ENCODE measurements at places on chromosomes 2 and 18.
A peak's percentile ranks its signal among the peaks of the same experiment; 100 is the strongest.

- no peak for DNase-seq
Measured at GRCh38 chr2:222322236-222322635, 23.4 kb upstream of the PAX3 start.

GRCh38 chr2:142422769-142423168, 292.0 kb upstream of the LRP1B start:
- DNase-seq = no peak

- DNase-seq = no peak
Measured at GRCh38 chr2:28381225-28382180, 11.2 kb upstream of the FOSL2 start.

DNA sequence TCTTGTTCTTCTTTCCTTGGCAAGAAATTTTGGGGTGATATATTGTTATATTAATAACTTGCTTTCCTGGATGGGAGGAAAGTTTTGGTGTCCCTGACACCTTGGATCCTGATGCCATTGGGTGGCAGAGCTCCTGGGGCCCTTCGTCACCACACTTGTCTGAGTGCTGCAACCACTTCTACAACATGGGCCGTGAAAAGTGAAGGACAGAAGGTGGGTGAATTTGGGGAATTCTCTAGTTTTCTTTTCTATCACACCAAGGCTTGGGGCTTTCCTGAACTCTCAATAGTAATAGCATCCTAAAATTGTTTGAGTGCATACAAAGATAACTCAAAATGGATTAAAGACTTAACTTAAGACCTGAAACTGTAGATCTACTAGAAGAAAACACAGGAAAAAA, 10.0 kb downstream of the ACOXL start:
- DNase-seq = no peak

DNA sequence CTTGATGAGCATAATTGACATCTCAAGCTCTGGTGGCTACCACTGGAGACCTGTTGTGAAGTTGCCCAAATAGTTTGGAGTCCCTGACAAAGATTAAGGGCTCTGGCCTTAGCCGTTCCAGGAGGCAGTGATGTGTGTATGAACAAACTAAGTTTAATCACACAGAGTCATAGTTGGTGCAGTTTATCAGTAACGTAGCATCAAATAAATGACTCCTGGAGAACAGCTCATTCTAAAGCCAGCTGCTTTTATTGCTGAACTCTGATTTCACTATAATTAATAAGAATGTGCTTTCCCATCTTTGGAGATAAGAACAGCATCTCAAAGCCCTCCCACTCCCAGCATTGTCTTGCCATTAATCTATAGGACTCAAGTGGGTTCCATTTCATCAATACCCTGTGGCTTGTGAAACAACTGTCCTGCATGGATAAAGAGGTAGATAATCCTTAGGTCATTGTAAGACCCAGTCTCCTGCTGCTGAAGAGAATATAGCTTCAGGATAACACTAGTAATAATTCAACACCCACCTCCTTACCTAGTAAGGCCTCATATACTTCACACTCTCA, 211.4 kb upstream of the THUMPD2 start:
- no peak for DNase-seq

DNA sequence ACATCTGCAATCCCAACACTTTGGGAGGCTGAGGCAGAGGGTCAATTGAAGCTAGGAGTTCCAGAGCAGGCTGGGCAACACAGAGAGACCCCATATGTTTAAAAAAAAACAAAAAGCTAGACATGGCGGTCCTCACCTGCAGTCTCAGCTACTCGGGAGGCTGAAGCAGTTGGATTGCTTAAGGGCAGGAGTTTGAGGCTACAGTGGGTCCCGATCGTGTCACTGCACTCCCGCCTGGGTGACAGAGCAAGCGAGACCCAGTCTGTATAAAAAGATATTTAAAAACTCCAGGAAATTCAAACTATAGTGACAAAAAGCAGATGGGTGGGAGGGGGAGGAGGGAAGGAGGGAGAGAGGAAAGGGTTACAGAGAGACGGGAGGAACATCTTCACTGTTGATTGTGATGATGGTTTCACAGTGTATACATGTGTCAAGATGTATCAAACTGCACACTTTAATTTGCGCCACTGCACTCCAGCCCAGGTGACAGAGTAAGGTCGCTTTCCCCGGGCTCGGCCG, 942 bp upstream of the ZNF236 start:
- DNase-seq = no peak

- no peak for DNase-seq
Measured at GRCh38 chr2:42436370-42436769, 57.4 kb downstream of the KCNG3 start.

- DNase-seq = no peak
Measured at GRCh38 chr2:219918944-219919343, 291.5 kb downstream of the SLC4A3 start.

- DNase-seq = peak; percentile 15
Measured at GRCh38 chr2:239152239-239152915, 248.4 kb downstream of the HDAC4 start.

DNA sequence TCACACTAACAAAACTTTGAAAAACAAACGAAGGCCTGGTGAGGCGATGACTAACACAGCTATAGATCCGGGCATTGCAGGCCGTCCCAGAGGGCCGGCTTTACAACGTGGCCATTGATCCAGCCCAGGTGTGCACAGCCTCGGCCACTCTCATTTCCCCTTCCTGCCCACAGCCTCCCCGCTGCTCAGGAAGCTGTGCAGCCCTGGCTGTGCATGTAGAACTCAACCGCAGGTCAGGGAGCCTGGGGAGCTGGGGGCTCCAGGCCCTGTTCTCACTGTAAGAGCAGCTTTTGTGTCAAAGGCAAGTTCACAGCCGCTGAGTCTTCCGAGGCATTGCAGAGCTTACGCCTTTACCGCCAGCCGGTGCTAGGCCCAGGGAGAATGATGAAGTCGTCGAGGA, 87.2 kb downstream of the LONRF2 start:
- DNase-seq = no peak

DNA sequence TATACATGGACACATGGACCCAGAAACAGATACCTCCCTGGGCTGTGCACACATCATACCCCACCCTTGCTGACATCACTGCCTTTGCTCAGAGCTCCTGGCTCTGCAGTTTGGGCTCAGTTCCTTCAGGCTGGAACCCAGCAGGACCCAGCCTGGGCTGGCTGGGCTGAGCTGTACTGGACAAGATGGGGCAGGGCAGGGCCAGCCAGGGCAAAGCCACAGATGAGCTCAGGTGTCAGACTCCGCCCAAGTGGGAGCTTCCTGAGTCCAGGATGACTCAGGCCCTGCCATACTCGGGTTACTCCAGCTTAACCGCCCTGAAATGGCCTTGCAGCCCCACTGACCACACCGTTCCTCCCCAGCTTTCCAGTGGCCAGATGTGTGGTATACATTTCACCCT, 284.9 kb downstream of the OSR1 start:
- DNase-seq = no peak

GRCh38 chr2:96188821-96189526, 19.7 kb downstream of the STARD7 start:
- no peak for DNase-seq

GRCh38 chr2:26284132-26284531, 39.4 kb downstream of the HADHB start:
- DNase-seq = no peak

- DNase-seq = no peak
Measured at GRCh38 chr2:150431561-150432311, 55.7 kb downstream of the RND3 start.

DNA sequence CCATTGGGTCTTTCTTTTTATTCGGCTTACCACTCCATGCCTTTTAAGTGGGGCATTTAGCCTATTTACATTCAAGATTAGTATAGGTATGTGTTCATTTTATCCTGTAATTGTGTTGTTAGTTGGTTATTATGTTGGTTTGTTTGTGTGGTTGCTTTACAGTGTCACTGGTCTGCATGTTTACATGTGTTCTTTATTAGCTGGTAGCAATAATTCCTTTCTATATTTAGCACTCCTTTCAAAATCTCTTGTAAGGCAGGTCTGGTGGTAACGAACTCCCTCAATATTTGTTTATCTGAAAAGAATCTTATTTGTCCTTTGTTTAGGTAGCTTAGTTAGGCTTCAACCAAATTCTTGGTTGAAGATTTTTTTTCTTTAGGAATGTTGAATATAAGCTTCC, 68.7 kb upstream of the XDH start:
- no peak for DNase-seq

DNA sequence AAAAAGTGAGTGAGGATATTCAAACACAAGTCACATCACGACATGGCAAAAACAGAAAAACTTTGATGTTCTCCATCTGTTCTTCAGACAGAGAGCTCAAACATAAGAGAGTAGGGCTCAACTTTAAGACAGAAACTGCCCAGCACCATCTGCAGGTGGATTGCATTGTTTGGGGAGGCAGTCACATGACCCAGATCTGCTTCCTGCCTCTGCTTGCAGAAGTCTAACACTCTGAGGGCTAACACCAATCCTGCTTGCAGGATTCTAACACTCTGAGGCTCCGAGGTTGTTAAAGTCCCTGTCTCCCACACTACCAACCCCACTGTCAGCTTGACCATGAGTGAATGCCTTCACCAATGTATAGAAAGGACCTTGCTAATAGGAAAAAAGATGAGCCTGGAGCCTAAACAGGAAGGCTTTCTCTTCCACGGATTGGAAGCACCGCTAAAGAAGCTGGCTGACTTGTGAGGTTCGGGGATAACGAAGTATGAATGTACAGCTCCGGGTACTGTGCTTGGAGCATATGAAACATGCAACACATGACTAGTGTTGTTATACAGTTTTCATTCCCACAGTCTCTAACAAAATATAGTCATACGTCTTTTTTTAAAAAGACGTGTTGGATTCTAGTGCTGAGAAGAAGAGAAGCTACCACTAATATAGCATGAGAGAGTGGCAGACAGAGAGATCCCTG, 176.6 kb upstream of the CREB1 start:
- DNase-seq = no peak

DNA sequence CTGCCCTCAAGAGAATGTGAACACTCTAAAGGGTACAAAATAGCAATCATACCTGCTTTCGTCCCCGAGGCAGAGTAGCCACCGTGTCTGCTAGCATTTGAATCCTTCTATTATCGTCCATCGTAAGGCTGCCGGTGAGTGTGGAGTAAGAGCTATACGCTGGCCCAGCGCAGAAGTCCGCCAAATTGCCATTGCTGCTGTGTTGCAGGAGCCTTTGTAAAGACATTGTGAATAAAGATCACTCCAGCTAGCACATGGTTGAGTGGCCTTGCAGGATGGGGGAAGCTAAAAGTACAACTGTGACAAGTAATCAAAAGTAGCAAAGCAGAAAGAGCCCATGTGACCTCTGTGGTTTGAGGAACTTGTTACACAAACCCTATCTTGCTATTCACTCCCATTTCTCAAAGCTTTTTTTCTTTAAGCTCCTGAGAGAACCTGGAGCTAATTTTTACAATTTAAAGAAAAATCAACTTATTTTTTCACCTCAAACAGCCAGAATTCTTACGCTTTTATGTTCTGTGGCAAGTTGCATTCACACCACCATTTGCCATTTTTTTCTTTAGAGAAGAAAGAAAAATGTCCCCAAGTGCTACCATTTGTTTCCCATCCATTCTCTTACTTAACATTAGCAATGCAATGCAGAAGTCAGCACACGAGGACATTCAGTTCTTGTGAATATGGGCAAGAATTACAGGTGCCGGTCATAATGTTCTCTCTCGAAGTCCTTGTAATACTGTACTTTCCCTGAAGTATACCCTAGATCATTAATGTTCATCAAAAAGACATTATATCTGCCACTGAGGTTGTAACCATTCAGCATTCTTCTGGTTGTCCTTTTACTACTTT, at the start of gene CYTIP:
TSS of gene CYTIP (minus strand) at position 295 of the 846 bp plus-strand sequence. CDS start at position 226, 69 bp downstream.
- DNase-seq = no peak

GRCh38 chr2:62733546-62733945, 28.0 kb downstream of the EHBP1 start:
- no peak for DNase-seq

DNA sequence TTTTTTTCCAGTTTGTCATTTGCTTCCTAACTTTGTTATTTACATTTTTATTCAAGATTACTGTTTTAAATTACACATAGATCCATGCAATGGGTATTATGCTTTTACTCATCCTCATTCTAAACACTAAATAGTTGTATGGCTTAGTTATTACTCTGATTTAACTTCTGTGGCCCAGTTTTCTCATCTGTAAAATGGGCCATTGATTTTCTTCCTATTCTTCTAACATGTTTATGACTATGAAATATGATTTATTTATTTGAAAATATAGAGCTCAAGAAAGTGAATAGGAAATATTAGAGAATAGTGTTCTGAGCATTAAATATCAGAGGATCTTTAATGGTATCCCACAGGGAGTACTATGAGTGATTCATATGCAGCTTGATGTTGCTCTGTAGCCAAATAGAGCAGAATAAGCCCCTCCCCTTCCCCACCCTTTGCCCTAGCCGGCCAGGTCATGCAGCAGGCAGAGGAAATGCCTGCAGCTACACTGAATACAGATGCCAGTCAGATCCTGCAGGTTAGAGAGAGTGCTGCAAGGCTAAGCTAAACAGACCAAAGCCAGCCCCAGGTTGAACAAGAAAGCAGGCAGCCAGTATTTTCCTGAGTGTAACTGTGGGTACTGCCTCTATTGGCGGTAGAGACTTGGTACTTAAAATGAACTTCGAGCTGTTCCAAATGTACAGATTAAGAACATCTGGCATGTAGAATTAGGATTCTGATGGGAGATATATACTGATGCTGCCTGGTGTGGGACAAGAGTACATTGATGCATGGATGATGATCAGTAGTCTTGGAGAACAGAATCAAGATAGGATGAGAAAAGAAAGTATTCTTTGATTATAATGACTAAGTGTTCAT, 11.7 kb upstream of the ACYP2 start:
- no peak for DNase-seq

DNA sequence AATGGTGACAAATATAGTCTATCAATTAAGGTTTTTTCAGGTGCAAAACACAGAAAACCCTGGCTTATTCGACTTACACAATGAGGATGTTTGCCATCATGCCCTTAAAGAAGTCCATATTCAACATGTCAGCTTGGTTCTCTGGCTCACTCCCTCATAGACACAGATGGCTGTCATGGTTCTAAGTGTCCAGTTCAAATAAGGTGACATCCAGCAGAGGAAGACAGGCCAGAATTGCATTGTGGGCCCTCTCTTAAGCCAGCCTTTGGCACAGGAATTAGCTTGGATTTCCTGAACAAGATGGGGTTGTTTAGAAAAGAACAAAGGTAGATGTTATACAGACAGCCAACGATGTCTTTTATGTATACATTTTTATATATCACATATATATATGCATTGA, 18.7 kb upstream of the SLC1A4 start:
- DNase-seq = no peak

GRCh38 chr2:225416616-225417367, 17.3 kb downstream of the NYAP2 start:
- DNase-seq = no peak

- no peak for DNase-seq
Measured at GRCh38 chr2:104254017-104254416, 599.9 kb upstream of the POU3F3 start.
